ENCODE measurements at places on chromosomes 16 and 17. TPM values are rescaled to one million over a fixed set of nuclear protein-coding genes. Genes with fewer than 3 reads are reported as not detected.

CCL1 gene
- total RNA-seq, result not detected

HNF1B gene
- total RNA-seq, result 7.0 TPM

GRCh38 chr16:9929836-9930235 is 252.4 kb downstream of the GRIN2A start:
- no peaks in the 10 kb centered on the region for H3K36me3 ChIP-seq
- no peaks in the 10 kb centered on the region for H3K27me3 ChIP-seq
- no peak overlapping the region for H3K4me3 ChIP-seq
- no peak overlapping the region for H3K27ac ChIP-seq
- no peaks in the 10 kb centered on the region for H3K4me1 ChIP-seq
- no peak for DNase-seq

DNA sequence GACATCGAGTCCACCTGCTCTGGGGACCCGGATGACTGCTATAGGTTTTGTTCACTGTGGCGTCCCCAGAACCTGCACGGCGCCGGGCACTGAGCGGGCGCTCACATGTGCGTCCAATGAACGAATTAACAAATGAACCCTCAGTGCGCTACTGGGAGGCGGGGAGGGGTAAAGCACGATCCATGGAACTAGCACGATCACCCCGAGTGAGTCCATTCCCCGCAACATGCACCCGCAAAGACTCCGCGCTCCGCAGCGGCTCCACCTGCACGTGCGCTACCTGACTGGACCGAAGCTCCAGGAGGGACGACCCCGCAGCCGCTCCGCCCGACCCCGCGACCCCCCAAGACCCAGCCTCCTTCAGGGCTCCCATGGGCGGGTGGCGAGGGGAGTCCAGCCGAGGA is 491 bp downstream of the TRAP1 start:
- peak overlapping the region; percentile 85 for H3K27ac ChIP-seq
- H3K4me1 ChIP-seq, result no peaks in the 10 kb centered on the region
- no peaks in the 10 kb centered on the region for H3K36me3 ChIP-seq
- H3K27me3 ChIP-seq, result no peaks in the 10 kb centered on the region

- no peaks in the 10 kb centered on the region for H3K27me3 ChIP-seq
- no peaks in the 10 kb centered on the region for H3K4me1 ChIP-seq
- H3K4me3 ChIP-seq, result no peak overlapping the region
- peak; percentile 44 for DNase-seq
- H3K36me3 ChIP-seq, result no peaks in the 10 kb centered on the region
These were observed 310.1 kb downstream of the C16orf95 start for GRCh38 chr16:87006789-87007745.

DNA sequence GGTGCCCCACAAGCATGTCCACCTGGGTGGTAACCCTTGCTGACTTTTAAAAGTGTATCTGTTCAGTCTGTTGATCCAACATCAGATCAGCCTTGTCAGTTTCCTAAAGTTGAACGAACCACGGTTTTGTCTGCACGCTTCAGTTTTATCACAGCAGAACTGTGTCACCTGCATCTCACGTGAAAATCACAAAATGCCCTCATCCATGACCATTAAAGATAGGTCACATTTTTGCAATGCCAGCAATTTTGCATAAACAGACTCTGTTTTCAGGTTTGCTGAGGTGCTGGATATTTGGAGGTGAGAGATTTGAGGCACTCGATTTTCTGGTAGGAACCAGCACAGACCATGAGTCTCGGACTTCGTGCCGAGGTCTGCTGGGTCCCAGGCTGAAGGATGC is 3.0 kb downstream of the METRNL start:
- H3K4me1 ChIP-seq, result no peaks in the 10 kb centered on the region
- no peak overlapping the region for H3K4me3 ChIP-seq
- H3K36me3 ChIP-seq, result no peaks in the 10 kb centered on the region
- H3K27me3 ChIP-seq, result no peaks in the 10 kb centered on the region
- DNase-seq, result no peak

Measured in right lobe of liver (tissue), 6 donors.